ENCODE measurements at places on chromosomes 6 and 20.

DNA sequence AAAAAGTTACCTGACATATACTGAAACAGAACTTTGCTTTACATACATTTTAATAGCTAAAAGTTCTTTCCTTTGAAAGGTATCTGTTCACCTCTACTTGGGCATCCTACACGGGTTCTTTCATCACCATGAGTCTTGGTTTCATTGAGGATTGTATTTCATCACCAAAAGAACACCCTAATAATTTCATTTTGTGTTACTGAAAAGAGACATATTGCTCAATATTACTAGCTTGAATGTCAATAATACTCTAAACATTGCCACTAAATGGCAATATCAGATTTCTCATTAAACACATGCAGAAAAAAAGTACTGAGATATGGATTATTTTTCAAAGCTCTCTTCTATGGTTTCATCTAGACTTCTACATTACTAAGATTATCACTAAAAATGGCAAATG is 30.8 kb downstream of the MAN1A1 start:
- no peak for DNase-seq

DNA sequence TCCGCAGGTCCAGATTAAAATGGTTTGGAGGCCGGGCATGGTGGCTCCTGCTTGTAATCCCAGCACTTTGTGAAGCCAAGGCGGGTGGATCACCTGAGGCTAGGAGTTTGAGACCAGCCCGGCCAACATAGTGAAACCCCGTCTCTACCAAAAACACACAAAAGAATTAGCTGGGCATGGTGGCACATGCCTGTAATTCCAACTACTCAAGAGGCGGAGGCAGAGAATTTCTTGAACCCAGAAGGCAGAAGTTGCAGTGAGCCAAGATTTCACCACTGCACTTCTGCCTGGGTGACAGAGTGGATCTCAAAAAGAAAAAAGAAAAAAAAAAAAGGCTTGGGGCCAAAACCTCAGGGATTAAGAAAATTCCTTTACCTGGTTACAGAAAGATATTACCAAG is 30.5 kb downstream of the C6orf15 start:
- no peak for DNase-seq

- no peak for DNase-seq
Measured at GRCh38 chr6:16739329-16739801, 21.9 kb downstream of the ATXN1 start.

DNA sequence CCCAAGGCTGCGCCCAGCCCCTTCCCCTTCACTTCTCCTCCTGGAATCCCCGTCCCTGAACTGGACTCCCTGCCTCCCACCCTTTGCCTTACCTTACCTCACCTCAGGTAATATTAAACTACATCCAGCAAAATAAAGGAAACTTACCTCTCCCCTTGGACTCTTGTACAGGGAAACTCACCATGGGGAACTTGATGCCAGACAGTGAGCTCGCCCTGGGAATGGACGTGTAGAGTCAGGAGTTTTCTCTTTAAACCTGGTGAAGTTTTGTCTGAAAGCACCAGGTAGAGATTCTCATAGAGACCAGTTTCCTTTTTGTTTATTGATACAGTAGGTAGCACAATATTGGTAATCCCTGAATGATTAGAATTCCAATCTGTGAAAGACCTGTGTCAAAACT is 544 bp upstream of the HLA-C start:
- DNase-seq: no peak

- DNase-seq: peak; percentile 74
Measured at GRCh38 chr6:75208298-75209183, 2.7 kb upstream of the COL12A1 start.

DNA sequence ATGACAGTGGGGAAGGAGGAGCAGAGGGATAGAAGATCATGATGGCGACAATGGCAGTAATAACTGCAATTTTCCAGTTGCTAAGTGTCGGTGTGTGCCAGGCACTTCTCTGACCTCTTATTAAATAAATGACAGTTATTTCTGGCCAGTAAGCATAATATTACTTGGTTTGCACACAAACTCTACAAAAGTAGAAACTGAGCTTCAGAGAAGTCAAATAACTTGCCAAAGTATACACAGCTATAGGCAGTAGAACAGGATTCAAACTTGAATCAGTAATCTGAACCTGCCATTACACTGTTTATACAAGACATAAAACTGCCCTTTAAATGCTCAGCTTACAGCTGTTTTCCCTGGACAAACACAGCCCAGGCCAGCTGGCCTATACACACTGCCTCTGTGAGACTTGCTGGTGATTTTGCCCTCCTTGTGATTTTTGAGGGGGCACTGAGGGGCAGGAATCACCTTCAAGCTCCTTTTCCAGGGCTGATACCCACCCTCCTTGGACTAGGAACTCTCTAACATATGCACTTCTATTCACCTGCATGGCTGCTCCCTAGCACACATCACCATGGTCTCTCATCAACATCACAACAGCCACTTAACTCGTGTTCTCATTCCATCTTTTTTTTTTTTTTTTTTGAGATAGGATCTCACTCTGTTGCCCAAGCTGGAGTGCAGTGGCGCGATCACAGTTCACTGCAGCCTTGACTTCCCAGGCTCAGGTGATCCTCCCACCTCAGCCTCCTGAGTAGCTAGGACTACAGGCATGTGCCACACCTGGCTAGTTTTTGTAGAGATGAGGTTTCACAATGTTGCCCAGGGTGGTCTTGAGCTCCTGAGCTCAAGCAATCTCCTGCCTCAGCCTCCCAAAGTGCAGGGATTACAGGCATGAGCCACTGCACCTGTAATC is 63.6 kb downstream of the SLC23A2 start:
- no peak for DNase-seq

- no peak for DNase-seq
Measured at GRCh38 chr20:16692442-16692841, 37.4 kb upstream of the SNRPB2 start.

GRCh38 chr6:159487636-159488035 is 205.4 kb downstream of the SOD2 start:
- no peak for DNase-seq

GRCh38 chr6:30793521-30794194 is 49.3 kb upstream of the IER3 start:
- no peak for DNase-seq

DNA sequence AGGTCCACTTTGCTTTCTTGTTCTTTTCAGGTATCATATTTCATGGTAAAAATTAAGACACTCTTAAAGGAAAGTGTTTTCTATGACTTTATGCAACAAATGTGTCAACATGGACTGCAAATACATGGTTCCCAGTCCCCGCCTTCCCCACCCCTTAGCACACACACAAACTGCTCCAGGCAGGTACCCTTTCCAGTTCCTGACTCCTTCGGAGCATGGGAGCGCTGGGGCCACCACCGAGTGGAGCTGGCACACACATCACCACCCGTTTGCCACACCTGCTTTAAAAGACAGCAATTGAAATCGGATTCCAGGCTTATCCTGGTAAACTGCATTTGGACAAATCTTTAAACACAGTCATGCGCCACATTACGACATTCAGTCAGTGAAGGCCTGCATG is 22.2 kb downstream of the RNASET2 start:
- no peak for DNase-seq

- peak; percentile 27 for DNase-seq
Measured at GRCh38 chr6:53718597-53719460, 53.3 kb upstream of the KLHL31 start.

- DNase-seq: no peak
Measured at GRCh38 chr6:33857093-33857931, 53.5 kb upstream of the MLN start.

DNA sequence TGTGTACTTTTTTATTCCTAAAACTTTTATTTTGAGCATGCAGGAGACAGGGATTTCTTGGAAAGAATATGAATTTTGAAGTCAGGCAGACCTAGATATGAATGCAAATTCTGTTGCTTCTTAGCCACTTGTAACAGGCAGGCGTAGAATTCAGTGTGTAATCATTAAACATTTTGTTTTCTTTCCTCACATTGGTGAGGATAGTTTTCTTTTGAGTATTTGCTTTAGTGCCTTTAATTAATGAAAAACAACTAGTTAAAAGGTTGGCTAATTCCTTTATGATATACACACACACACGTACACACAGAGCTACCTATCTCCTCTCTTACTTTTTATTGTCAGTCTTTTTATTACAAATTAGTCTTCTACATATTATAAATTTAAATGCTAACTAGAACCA is 342.3 kb downstream of the CDKAL1 start:
- no peak for DNase-seq

DNA sequence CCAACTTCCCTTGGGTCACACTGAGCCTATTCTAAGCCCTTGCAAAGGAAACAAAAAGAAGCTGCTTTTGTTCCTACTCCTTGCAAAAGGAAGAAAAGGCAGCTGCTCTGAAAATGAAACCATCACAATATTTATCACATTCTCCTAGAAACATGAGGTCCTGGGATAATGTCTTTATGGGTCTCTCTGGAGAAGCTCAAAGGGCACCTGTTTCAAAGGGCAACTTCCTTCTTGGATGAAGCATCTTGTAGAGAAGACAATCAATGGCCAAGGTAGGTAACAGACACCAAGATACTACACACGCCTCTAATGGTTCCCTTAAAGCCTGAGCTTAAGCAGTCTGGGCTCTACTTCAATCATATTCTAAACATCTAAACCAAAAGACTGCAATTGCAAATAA is 10.4 kb downstream of the ELOVL5 start:
- no peak for DNase-seq

DNA sequence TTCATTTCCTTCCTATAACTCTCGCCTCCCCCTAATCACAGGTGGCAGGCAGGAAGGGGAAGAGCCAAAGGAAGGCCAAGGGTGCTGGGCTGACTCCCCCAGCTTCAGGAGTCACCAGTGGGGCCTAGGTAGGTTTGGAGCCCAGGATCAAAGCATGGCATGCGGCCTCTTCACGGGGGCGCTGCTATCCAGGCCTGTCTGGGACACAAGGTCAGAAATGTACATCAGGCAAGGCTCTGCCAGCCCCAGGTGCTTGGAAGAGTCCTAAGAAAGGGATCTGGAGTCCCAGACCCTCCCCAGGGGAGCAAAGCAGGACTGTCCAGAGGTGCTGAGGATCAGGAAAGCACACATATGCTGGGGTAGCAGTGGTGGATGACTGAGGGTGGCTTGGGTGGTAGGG is 10.4 kb downstream of the PI16 start:
- no peak for DNase-seq

DNA sequence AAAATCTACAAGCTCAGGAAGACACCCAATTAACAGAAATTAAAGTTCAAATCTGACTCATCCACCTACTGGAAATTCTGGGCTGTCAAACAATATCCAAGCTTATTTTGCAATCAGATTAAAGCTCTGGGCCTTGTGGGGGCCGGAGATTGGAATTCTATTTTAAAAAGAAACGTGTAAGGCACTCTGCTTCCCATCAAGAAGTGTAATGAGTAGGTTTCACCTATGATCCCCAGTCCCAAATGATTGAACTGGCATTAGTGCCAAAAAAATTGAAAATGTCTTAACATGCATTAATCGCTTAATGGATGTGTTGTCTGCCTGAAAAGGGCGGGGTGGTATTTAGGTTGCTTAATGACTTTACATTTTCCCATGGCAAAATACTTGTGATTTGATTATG is 542.4 kb upstream of the BTBD3 start:
- DNase-seq: no peak

DNA sequence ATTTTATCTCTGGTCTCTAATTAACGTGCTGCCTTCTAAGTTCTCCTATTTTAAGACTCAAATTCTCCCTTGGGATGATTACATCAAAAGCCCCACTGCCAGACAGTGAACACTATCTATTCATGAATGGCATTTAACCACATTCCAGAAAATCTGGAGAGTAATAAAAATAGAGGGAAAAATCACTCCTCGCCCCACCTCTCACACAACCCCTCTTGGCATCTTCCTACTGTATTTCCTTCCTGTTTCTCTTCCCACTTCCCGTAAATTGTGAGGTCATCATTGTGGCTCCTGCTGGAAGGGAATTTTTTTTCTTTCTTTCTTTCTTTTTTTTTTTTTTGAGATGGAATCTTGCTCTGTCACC is 31.5 kb downstream of the RAB44 start:
- no peak for DNase-seq

DNA sequence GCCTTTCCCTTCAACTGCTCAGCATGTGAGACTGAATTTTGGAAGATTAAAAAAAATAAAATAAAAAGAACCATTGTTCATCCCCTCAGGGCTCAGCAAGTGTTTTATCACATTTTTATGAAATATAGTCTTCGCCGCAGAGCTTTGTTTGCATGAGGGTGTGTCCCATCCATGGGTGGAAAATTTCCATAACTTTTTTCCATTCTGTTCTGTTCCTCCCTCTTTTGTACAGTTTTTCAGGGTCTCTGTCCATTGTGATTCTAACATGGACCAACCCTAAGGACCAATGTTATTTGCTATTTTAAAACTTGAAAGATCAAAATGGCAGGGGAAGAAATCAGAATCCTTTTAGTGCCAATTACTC is 213.3 kb upstream of the SGK1 start:
- no peak for DNase-seq

- no peak for DNase-seq
Measured at GRCh38 chr6:137105375-137105774, 60.6 kb upstream of the IL20RA start.

- DNase-seq: no peak
Measured at GRCh38 chr6:79780881-79781280, 149.8 kb downstream of the SH3BGRL2 start.

- DNase-seq: no peak
Measured at GRCh38 chr6:156169371-156169770, 607.8 kb upstream of the ARID1B start.

DNA sequence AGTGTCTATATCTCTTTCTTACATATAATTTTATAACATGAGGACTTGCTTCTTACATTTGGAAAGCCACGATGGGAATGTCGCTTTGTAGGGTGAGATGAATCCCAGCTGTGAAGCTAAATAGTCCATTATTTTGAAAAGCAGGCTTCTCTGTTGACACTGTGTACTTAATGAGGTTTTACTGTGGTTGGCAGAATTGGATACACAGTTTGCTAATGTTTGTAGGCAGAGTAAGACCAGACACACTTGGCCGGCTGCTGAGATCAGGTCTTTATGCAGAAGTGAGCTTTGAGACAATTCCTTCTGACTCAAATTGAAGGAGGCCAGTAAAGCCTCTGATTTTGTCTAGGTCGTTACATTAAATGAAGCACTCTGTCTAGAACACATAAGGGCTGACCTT is 93.0 kb downstream of the NDUFAF5 start:
- no peak for DNase-seq

DNA sequence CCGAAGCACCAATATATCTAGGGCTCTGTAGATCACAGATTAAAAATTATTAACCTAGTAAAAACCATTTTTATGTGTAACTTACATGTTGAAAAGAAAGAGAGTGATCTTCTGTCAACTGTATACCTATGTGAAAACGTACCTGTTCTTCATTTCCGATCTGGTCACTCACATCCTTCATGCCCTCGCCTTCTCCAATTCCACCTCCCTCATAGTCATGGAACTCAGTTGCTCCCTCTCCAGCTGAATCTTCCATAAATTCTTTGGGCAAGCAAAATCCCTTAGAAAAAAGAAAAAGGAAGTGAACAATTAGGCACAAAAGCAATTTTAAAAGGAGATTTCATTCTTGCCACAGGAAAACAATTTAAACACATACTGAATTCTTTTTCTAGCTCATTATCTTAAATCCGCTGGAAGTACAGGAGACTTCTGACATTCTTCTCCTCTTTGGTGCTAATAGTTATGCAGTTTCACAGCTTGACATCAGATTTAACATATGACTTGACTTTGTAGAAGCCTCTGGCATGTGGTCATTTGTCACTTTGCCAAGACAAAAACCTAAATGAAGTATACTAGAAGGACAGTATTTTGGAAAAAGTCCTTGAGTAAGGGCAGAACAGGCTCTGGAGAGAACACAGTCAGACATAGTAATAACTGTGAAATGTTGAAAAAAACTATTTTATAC is 29.5 kb upstream of the LYRM2 start:
- DNase-seq: no peak

- DNase-seq: no peak
Measured at GRCh38 chr6:28737750-28738395, 185.9 kb downstream of the TRIM27 start.

GRCh38 chr6:127484212-127484863 is 25.1 kb upstream of the KIAA0408 start:
- DNase-seq: no peak

Measured in MG63 (cell line).